ENCODE measurements at places on chromosomes 5 and 9.

DNA sequence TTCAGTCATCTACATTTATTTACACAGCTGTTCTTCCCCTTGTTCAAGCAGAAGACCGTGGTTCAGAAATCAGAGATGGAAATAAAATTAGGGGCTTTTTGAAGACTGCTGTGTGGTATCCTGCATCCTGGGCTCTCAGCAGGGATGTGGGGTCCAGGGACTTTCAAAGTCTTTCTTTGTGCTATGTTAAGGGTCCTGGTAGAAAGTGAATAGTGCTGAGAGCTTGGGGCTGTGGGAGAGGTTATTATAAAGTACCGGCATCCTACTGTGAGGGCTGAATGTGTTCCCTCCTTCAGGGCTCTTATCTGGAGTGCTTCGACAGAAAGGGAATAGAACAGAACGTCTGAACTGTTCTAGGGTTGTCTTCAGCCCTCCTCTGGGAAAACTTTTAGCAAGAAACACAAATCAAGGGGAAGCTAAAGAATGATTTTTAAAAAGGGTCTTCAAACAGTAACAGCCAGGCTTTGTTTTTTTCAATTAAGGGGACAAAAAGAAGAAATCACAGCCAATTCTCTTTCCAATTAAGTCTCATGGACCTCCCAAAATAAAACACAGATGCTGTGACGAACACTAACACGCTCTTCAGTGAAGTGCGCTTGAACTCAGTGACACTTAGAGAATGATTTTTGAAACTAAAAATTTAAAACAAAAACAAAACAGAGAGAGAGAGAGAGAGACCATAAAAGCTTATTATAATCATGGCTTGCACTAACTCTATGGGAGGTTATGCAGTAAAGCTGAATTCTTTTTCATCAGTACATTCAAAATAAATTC lies 15.7 kb upstream of the SLC1A3 start:
- no peak for DNase-seq

GRCh38 chr5:119276978-119277377 lies 78.8 kb upstream of the TNFAIP8 start:
- DNase-seq = no peak

GRCh38 chr9:109433476-109433875 lies 64.6 kb downstream of the PTPN3 start:
- DNase-seq = no peak

- DNase-seq = no peak
Observed at GRCh38 chr5:59079622-59080620, 497.0 kb downstream of the RAB3C start.

DNA sequence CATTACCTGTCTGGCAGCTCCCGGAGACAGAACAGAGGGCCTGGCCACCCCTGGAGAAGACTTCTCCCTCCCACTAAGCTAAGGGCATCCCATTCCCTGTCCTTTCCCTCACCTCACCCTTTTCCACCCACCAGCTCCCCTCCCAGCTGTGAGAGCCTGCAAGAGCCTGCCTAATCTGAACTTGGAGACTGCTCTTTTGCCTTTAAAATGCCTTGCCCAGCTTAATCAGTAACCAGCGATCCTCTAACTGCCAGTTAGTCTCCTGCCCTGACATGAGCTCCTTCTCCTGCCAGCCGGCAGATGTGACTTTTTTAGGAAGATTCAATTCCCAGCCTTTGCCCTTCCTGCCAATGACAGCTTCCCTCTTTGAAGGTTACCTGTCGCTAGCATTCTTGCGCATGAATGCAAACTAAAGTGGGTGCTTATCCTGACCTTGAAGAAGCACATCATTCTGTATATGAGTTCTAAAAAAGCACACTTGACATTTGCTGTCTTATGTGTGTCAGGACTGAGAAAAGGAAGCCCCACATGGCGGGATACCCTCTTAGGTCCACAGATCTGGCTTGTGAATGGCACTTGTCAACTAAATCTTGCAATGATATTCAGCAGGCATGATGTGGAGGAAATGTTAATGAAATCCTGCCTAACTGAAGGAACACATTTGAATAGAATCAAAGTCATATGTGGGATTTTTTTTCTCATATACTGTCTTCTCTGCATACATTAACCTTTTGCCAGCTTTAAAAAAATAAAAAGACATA lies 411.2 kb upstream of the SLC30A5 start:
- no peak for DNase-seq

DNA sequence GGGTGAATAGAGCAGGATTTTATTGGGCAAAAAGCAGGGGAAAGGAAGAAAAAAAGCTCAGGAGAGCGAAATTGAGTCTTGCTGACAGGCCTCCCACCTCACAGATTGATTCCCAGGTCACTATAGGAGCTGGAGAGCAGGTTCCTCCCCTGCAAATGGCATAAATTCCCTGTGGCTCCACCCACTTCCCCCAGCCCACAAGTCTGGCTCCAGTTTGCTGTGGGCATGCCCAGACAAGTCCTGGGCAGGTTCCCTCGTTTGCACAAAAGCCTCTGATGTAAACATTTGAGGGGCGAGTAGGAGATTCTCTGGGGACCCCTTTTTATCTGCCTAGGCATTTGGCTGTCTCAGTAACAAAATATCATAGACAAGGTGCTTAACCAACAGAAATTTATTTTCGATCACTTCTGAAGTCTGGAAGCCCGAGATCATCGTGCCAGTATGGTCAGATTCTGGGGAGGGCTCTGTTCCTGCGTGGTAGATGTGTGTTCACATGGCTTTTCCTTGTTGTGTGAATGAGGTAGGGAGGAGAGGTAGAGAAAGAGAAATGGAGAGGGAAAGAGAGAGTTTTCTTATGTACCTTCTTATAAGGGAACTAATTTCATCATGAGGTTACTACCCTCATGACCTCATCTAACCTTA lies 614.5 kb downstream of the MAT2B start:
- no peak for DNase-seq

GRCh38 chr9:93134015-93134739 lies at the start of gene NINJ1:
TSS of gene NINJ1 (minus strand) at chr9:93134251. CDS start at chr9:93134217, 34 bp downstream.
- peak; percentile 84 for DNase-seq

- DNase-seq = no peak
Observed at GRCh38 chr9:77417566-77417965, 230.6 kb downstream of the GNA14 start.

Measured in stimulated activated CD4-positive, alpha-beta T cell treated with anti-CD3 and anti-CD28 coated beads, TNF-alpha, amount 100 ng/mL, for 4 hours (primary cell).